ENCODE measurements at places on chromosomes 4 and X. TPM values are rescaled to one million over a fixed set of nuclear protein-coding genes. Genes with fewer than 3 reads are reported as not detected.

Gene TCEAL8
- total RNA-seq: 68.4 TPM

Gene PARM1
- 2.4 TPM for total RNA-seq

Gene ARX
- not detected for total RNA-seq

Gene SH3D19
- total RNA-seq: 57.2 TPM

Gene FUNDC1
- 16.0 TPM for total RNA-seq

Gene CT45A2
- not detected for total RNA-seq

Gene MAOA
- 2.5 TPM for total RNA-seq

Gene TRIM61
- 1.4 TPM for total RNA-seq

Gene BMX
- not detected for total RNA-seq

Gene SMIM14
- 27.2 TPM for total RNA-seq

Gene SPACA5
- not detected for total RNA-seq

Gene BRCC3
- 21.8 TPM for total RNA-seq

Gene RAB33A
- total RNA-seq: 1.7 TPM

Gene PALLD
- 551 TPM for total RNA-seq

Gene PDZD4
- 9.9 TPM for total RNA-seq

DNA sequence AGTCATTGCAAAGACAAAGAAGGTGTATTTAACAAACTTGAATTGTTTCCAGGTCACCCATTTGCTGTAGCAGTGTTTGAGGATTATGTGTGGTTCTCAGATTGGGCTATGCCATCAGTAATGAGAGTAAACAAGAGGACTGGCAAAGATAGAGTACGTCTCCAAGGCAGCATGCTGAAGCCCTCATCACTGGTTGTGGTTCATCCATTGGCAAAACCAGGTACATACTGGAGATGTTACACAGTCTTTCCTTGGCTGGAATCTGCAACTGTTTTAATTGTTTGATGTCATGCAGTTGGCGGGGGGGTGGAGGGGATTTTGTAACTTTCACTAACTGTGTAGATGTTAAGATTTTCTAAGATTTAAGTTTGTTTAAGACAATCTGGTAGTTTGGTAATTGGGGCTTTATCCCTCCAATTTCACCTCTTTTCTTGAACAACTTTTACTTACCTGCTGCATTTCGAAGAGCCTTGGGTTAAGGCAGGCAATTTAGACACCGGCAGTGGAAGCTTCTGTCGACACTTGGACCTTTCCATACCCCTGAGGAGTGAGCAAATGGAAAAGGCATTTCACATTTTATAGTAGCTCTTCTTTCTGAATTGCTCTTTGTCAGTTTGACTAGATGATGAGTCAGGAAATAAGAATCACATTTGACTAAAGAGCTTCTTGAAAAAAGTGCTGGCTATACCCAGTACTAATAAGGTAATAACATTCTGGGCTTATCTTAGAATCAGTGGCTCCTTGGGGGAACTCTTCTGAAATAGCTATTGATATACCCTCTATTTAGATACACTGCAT, 67.4 kb downstream of the EGF start:
- DNase-seq: peak; percentile 82

DNA sequence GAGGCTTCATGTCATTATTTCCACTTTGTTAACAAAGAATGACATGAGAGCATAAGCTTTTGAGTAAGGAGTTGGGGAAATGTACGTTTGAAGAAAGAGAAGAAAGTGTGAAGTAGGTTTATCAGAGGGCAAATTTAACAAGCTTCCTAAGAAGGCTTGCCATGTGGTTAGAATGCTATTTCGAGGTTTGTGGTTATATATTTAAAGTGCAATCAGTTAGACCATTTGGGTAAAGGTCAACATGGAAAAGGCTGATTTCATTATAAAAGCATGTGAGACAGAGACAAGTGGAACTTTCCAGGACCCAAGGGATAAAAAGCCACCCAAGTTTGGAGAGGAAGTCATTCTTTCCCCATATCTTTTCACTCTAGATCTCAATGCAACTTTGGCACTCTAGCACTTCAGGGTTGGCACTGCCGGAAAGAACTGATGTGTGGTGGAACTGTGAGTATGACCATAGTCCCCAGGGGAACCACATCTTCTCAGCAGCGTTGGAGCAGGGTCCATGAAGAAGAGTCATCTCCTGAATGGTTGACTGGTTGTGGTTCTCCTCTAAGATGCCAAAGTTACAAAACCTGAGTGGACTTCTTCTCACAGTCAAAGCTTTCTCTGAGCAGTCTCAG, 529.9 kb downstream of the MID1IP1 start:
- DNase-seq: peak; percentile 39

DNA sequence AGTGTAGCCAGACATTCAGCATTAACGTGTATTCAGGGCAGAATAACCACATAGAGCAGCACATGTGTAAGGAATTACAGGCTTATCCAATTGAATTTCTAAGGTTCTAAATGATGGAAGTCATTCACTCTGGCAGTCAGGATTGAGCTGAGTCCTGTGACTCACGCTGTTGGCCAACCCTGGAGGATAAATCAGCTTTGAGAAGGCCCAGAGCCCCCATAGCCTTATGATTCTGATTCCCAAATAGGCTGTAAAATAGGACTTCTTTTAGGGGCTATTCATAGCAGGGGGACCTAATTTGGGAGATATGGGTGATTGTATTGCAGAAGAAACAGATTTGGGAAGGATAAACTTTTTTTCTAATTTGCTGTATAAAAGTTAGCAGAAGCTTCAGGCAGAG, 8.1 kb upstream of the HPF1 start:
- DNase-seq: no peak

- peak; percentile 25 for DNase-seq
These were observed 1646.9 kb upstream of the ADGRL3 start for GRCh38 chr4:59553063-59553720.

- DNase-seq: peak; percentile 12
These were observed 32.7 kb upstream of the AMBN start for GRCh38 chr4:70559211-70559830.

- DNase-seq: peak; percentile 8
These were observed 246.7 kb downstream of the HS3ST1 start for GRCh38 chr4:11182031-11182430.

- DNase-seq: no peak
These were observed 494.1 kb downstream of the GABRG1 start for GRCh38 chr4:45629717-45630116.

DNA sequence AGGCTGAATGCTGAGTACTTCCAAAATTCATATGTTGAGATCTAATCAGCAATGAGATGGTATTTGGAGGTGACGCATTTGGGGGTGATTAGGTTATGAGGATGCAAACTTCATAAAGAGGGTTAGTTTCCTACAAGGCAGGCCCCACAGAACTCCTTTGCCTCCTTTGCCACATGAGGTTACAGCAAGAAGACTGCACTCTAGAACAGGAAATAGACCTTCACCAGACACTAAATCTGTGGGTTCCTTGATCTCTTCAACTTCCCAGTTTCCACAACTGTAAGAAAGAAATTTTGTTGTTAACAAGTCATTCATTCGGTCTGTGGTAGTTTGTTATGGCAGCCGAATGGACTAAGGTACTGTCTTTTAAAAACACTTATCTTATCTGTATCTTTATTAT, 681.9 kb upstream of the HS3ST1 start:
- DNase-seq: no peak

- peak; percentile 84 for DNase-seq
These were observed 67.7 kb downstream of the RWDD4 start for GRCh38 chr4:183591301-183591700.

GRCh38 chr4:86367577-86367976, 7.7 kb upstream of the MAPK10 start:
- no peak for DNase-seq

- no peak for DNase-seq
These were observed 423.9 kb upstream of the PITX2 start for GRCh38 chr4:111046811-111047210.

DNA sequence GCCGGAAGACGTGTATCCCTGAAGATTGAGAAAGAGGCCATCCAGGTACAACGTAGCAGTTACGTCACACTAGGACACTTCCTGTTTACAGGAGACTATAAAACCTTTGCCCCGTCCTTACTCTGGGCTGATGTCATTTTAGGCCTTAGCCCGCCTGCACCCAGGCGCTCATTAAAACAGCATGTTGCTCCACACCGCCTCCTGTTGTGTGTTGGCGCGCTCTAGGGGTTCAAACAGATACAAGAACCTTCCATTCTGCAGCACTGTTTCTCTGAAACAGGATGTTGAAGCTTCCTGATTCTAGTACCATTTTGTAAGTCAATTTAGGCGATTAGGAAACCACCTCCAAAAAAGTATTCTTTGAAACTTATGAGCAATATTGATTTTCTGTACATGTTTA, 722.1 kb downstream of the PCDH7 start:
- no peak for DNase-seq

DNA sequence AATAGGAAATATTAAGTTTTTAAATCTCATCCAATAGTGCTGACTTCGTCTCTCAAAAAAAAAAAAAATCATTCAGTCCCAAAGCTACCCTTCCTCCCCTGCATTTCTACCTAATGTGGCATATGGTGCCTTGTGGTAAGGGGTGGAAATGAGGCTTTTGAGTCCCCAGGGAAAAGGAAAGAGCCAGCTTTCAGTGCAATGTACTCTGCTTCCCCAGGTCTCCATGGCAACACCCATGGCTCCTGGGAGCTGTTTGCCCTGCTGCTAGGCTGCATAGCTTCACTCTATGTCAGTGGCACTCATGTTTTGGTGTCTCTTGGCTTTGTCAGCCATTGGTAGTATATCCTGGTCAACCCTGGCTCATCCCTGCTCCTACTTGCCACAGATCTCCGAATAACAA, 175.9 kb downstream of the SLC39A8 start:
- no peak for DNase-seq

- DNase-seq: peak; percentile 94
These were observed 626 bp upstream of the CEP135 start for GRCh38 chr4:55947912-55948725.

GRCh38 chr4:71026086-71026485, 32.6 kb downstream of the DCK start:
- DNase-seq: peak; percentile 80

- DNase-seq: peak; percentile 34
These were observed 2.1 kb downstream of the SEPTIN11 start for GRCh38 chr4:76951672-76952010.

GRCh38 chr4:78951862-78952472, 12.7 kb upstream of the PAQR3 start:
- no peak for DNase-seq

DNA sequence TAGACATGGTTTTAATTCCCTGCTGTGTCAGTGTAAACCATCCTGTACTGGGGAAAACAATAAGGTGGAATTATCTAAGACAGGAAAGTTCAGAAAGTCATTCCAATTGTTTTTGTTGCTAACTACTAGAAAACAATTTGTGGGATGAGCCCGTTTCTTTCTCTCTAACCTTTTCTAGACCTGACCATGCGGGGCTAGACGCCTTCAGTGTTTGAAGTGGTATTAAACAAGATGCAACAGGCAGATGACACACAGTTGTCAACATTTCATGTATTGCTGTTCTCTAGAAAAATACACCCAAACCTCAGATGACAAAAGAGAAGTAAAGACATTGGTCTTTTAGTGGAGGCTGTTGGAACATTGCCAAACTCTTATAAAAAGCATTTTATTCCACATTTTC, 105.7 kb downstream of the FRAS1 start:
- DNase-seq: no peak

- DNase-seq: no peak
These were observed 315.1 kb upstream of the DKK2 start for GRCh38 chr4:107351196-107351595.

GRCh38 chrX:150565551-150565950, 2.9 kb upstream of the MTM1 start:
- no peak for DNase-seq

DNA sequence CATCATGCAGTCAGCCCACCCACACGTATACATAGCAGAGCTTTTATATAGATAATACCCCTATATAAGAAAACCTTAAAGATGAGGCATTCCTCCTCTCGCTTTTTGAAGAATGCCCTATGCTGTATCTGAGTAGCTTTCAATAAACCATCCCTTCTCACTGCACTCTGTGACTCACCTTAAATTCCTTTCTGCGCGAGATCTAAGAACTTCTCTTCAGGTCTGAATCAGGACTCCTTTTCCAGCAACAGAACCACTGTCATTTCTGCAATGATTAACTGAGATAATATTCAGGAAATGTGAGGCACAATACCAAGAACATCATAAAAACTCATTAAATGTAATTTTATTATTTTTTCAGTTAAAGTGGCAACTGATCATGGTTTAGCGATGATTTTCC, 76.4 kb upstream of the DCLK2 start:
- DNase-seq: peak; percentile 77

DNA sequence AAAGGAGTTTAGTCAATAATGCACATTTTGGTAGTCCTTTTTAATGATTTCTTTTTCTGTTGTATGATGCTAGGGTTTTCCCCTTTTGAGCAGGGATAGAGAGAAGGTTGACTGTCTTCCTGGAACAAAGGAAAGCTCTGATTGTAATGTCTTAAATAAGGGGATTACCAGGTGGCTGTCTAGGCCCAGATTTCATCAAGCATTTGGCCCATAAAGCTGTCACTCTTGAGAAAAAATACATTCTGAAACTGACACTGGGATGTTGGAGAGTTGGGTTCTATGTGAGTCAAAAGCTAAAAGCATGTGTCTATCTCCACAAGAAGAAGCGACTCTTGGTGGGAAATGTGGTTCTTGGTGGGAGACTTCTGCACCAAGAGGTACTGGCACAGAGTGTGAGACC, 26.4 kb downstream of the KIAA1210 start:
- no peak for DNase-seq

- no peak for DNase-seq
These were observed 16.0 kb downstream of the ANXA3 start for GRCh38 chr4:78567500-78568060.

DNA sequence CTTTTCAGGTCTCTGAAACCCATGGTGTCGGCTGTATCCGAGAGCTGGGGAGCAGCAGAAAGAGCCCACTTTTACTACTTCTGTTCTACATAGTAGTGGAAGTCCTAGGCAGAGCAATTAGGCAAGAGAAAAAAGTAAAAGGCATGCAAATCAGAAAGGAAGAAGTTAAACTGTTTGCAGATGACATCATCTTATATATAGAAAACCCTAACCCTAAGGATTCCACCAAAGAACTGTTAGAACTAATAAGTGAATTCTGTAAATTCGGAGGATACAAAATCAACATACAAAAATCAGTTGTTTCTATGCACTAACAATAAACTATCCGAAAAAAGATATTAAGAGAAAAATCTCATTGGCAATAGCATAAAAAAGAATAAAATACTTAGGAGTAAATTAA, 95.3 kb downstream of the POLA1 start:
- DNase-seq: no peak

DNA sequence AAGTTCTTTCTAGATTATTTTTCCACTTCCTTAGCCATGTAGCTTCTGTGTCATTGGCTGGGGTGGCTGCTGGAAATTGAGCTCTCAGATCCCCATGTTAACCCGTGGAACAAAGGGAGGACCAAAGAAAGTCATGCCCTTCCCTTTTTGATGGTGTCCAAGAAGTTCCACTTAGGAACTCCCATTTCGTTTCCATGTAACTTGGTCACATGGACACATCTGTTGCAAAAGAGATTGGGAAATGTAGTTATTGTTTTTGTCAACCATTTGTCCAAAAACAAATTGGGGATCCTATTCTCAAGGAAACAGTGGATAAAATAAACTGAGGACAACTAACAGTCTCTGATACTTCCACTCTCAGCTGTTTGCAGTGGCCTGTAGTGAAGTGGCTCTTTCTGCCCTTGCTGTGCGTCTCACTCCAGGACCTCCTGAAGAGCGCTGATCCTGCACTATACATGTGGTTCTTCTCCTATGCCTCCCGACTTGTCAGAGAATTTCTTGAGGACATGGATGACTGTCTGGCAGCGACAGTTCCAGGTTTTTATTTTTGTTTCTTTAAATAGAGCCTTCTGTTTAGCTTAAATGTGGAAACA, 125.3 kb upstream of the LNX1 start:
- DNase-seq: no peak

GRCh38 chr4:10115797-10116568, 616 bp downstream of the WDR1 start:
- DNase-seq: no peak

- no peak for DNase-seq
These were observed 538.7 kb upstream of the PCDH7 start for GRCh38 chr4:30181512-30181911.

Measured in astrocyte (in vitro differentiated cells and primary cell).